CD4-positive, alpha-beta T cell treated with Interleukin-17A for 4 hours (primary cell): ENCODE measurements at places on chromosomes 4 and X.
A peak's percentile ranks its signal among the peaks of the same experiment; 100 is the strongest.

DNA sequence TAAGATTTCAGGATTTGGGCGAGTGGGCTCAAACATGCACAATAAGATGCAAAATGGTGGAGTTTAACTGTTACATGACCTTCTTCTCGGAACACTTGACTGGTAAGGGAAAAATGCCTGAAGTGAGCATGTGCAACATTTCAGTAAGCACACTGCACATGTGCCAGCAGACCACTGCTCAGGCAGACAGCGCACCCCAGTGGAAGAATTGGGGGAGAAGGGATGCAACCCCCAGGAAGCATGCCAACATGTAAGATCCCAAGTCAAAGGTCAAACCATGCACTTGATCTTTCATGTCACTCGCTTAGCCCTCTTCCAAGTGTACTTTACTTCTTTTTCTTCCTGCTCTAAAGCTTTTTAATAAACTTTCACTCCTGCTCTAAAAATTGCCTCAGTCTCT lies 256.3 kb downstream of the CENPC start:
- DNase-seq = no peak

DNA sequence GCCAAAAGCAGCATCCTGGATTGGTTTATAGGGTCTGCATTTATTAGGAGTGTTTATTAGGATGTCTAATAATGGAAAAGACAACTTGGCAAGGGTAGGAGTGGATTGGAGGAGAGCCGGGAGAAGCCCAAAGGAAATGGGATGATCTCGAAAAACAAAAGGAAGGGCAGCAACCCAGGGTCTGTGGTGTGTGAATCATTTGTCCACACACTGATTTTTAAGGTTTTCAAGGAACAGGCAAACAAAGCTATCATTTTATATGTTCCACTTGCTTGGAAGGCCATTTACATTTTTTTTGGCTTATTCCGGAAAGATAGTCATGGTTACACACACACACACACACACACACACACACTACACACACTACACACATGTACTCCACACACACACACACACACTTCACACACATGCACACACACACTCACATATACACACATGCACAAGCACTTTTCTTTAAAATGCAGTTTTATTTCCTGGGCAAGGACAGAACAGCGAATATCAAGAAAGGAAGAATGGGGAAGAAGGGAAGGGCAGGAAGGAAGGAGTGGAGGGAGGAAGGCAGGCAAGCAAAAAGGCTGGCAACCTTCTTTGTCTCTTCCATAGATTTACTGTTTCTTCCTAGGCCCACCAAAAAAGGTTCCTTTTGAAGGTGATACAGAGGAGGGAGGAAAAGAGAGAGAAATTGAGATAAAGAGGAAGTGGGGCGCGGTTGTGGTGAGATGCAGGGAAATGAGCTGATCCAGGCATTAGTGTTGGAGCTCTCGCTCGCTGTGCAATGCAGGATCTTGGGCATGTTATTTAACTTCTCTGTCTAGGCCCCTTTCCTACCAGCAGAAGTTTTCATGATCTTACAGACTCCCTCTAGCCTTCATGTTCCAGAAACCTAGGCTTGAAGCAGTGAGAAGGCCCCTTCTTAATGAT lies 88.6 kb upstream of the MAML3 start:
- peak; percentile 28 for DNase-seq

- DNase-seq = no peak
Observed at GRCh38 chr4:139686130-139686529, 20.5 kb downstream of the MGST2 start.

GRCh38 chr4:34412233-34412632 lies 1832.1 kb downstream of the ARAP2 start:
- DNase-seq = no peak

DNA sequence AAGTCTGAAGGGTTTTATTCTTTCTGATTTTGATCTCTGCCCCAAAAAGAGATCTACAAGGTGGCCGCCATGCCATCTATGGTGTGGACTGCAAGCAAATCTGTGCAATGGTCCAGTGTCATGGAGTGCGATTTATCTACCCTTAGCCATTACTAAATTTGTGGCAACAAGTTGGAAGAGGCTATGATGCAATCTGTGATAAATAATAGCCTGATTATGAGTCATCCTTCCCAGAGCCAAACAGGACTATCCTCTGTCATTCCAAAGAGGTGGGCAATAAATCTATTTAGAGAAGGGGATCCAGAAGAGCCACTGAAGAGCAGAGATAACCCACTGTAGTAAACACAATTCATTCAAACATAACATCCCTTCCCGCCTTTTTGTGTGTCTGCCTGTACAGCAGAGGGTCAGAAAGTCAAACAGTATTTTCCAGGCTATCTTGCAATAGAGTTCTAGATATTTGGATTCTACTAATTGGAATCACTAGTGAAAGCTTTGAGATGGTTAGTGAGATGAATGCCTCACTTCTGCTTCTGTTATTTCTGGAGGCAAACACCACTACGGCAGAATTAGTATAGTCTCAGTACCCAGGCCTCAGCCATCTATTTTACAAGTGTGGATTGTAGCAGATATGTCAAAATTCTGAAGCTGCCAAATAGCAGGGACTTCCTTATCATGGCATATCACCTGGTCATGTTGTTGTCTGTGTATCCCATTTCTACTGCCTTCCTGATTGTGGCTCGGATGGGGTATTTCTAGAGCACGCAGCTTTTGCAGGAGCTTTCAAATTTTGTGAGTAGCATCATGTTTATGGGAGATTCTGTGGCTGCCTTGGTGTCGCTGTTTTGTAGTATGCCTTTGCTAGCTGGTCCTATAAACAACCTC lies 192.0 kb downstream of the SMIM20 start:
- no peak for DNase-seq

DNA sequence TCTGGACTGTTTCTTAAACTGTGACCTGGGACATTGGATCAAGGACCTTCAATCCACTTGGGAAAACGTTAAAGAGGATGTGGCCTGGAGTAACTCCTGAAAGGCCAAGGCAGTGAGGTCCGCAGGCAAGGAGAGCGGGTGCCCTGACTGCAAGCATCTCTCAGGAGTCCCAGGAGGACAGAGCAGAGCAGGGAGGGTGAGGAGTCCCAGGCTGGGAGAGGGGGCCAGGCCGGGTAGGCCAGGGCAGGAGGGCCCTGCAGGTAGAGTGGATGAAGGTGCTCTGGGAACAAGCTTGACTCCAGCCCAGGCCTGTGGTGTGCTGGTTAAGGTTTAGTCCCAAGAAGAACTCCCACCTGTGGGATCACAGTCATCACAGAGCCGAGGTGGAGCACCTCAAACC lies 13.8 kb downstream of the PNMA6E start:
- DNase-seq = no peak

- DNase-seq = no peak
Observed at GRCh38 chr4:101785486-101785885, 5.0 kb upstream of the BANK1 start.
